T-helper 2 cell (primary cell): ENCODE measurements at places on chromosomes 6 and 20.

DNA sequence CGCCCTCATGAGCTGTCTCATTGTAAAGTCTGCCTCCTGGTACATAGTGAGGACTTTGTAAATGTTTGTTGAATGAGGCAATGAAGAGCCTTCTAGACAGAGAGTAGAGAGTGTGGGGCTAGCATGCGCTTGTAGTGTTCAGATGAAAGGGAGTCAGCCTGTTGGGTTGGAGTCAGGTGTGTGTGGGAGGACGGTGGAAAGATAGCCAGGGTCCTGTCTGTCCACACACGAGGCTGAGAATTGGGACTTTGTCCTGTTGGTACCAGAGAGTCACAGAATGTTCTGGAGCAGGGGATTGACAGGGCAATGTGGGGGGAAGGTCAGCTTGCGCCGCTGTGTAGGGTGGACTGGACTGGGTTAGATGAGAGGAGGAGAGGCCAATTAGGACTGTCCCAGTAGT, 58.6 kb downstream of the RIOK1 start:
- DNase-seq = no peak

GRCh38 chr6:166716910-166717617, 90.0 kb upstream of the RPS6KA2 start:
- DNase-seq = no peak

DNA sequence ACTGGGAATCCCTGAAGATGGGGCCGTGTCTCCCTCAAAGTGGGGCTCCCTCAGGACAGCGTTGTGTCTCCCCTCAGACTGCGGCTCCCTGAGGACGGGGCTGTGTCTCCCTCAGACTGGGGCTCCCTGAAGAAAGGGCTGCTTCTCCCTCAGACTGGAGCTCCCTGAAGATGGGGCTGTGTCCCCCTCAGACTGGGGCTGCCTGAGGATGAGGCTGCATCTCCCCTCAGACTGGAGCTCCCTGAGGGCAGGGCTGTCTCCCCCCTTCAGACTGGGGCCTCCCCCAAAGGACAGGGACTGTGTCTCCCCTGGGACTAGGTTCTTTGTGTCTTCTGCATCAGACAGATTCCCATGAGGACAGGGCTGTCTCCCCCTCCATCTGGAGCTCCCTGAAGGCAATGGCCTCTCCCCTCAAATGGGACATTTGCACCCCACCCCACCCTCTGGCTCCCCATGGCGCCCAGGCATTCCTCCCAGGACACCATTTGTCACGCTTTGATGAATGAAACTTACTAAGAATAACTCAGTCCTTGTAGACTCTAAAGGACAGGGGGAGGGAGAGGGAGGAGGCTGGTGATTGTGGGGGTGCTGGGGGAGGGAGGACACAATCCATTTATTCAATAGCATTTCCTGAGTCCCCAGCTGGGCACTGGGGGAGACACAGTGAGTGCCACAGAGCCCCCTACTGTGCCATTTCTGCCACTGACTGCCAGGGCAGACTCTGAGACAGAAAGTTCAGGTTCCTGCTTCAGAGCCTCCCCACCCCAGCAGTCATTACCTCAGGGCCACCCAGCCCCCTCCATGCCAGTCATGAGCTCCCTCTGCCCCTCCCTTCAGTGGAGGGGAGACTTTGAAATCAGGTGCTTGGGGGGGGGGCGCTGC, 122.4 kb downstream of the MRPL14 start:
- no peak for DNase-seq

DNA sequence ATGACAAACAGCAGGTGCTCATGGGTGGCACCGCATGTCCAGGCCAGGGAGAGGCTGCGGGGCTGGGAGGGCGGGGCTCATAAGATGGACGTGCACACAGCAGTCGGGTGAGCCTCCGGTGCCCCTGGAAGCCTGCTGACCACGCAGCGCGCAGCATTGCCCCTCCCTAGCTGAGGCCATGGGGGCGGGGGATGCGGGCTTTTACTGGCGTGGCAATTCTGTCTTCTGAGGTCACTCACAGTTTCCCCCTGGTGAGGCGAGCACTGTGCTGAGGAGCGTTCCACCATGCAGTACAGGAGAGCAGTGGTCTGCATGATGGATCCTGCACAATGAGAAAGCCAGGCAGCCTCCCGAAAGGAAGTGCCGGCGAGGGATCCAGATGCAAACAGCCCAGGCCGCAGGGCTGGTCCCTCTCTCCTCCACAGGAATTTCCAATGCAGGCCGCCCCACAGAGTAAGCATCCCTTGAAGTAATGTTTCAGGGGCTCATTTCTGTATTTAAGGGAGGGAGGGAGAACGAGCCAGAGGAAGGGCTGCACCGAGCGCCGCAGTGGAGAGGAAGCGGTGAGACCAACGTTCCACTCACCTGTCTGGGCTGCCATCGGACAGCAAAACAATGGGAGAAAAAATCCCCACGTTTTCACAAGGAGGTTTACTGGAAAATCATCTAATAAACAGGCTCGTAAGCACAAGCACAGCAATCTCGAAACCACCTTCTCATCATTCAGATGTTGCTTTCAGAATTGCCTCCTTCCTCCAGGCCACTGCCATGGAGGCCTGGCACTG, 56.0 kb downstream of the IRF4 start:
- DNase-seq = peak; percentile 61

- peak; percentile 55 for DNase-seq
Observed at GRCh38 chr6:89239338-89239737, 22.2 kb upstream of the GABRR1 start.

GRCh38 chr20:59938221-59938620, 1.9 kb downstream of the PPP1R3D start:
- no peak for DNase-seq

DNA sequence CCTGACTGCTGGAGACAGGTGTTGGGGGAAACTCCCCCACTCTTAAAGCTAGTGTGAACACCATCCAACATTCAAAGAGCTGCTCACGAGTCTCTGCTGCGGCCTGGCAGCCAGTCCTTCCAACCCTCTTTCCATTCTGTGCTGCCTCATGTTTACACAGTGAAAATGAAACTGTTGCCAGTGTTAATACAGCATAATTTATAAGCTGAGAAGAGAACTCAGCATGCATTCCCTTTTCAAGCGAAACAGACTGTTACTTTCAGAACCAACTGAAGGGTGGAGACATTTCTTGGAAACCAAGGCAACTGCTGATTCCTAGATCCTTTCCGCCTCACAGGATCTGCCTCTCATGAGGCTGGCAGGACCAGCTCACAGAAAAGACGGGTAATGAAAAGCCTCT, 533.8 kb upstream of the ID4 start:
- DNase-seq = no peak

- no peak for DNase-seq
Observed at GRCh38 chr6:105790635-105791034, 295.5 kb upstream of the PRDM1 start.

DNA sequence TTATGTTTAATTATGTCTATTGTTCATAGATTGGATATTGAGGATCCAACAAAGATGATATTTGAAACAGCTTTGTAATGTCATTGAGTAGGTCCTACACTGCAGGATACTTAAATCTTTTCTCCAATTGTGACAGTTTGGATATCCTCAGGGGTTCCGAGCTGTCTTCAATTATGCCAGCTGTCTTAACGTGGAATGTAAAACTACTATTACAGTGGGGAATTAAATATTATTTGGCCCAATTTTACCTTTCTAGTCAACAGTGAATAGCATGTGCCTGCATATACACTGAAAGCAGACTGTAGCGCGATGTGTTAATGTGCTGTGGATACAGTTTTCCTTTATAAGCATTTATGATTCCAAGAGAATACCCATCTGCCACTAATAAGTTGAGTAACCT, 156.9 kb downstream of the GRIK2 start:
- no peak for DNase-seq

- no peak for DNase-seq
Observed at GRCh38 chr20:63185215-63185796, 30.6 kb downstream of the YTHDF1 start.

DNA sequence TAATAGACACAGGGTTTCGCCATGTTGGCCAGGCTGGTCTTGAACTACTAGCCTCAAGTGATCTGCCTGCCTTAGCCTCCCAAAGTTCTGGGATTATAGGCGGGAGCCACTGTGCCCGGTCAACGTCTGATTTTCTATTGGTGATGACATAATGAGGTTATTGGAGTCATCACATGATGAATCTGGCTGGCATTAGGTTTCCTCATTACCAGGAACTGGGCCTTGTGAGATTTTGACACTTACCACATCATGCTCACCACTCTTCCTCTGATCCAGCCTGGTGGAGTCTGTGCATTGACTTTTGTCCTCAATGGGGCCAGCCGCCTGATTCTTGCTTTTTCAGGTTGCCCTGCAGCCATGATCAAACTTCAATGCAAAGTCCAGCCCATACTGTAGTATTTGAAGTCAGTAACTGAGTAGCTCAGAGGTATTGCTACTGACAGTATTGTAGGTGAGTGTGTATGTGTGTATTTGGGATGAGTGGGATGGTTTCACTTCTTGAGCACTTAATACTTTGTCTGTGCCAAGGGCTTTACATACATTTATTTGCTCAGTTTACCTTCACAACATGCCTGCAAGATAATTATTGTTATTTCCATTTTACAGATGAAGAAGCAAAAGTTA, 16.0 kb downstream of the ANKS1A start:
- no peak for DNase-seq
